ENCODE measurements at places on chromosomes 16 and 17.

GRCh38 chr16:11871193-11871592 lies 19.9 kb upstream of the RSL1D1 start:
- DNase-seq, result no peak

DNA sequence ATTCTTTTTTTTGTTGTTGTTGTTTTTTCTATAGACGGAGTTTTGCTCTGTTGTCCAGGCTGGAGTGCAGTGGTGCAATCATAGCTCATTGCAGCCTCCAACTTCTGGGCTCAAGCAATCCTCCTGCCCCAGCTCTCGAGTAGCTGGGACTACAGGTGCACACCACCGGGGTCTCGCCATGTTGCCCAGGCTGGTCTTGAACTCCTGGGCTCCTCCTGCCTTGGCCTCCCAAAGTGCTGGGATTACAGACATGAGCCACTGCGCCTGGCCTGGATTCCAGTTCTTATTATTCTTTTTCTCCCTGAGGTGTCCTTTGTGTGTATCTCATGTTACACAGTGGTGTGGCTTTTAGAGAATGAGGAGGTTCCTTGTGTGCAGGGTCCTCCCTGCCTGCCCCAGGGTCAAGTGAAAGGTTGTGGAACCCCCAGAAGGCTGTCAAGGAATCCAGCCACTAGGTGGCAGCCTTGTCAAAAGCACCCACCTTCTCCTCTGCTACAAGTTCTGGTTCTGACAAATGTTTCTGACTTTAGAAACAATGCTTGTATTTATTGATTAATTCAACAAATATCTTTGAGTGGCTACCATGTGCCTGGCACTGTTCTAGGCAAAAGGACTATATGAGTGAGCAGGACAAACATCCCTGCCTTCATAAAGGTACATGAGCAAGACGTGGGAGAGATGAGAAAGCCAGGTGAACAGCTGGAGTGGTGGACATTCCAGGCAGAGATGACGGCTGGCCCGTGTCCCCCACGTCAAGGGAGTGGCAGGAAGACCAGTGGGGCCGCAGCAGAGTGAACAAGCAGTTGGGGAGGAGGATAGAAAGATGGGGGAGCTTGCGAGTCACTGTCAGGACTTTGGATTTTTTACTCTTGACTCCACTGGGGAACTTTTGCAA lies 112.4 kb downstream of the SPECC1 start:
- DNase-seq, result peak; percentile 12

GRCh38 chr17:3735515-3735914 lies 11.8 kb downstream of the HASPIN start:
- no peak for DNase-seq

DNA sequence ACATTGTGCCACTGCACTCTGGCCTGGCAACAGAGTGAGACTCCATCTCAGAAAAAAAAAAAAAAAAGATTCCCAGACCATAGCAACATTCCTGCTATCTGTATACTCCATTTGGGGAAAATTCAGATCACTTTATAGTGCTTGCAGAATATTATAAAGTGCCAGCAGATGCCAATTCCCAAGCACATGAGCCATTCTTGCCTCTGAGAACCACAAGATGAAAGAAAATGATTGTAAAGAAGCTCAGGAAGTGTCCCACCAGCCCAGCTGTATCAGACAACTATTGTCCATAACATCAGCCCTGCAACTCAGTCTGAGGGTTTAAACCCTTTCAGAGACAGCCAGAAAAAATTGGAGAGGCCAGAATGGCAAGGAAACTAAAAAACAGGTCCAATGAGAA lies 69.0 kb downstream of the HS3ST2 start:
- DNase-seq, result no peak
